Ascending aorta (tissue), 2 donors: ENCODE measurements at places on chromosomes 16 and 17. TPM values are rescaled to one million over a fixed set of nuclear protein-coding genes. Genes with fewer than 3 reads are reported as not detected.

DNA sequence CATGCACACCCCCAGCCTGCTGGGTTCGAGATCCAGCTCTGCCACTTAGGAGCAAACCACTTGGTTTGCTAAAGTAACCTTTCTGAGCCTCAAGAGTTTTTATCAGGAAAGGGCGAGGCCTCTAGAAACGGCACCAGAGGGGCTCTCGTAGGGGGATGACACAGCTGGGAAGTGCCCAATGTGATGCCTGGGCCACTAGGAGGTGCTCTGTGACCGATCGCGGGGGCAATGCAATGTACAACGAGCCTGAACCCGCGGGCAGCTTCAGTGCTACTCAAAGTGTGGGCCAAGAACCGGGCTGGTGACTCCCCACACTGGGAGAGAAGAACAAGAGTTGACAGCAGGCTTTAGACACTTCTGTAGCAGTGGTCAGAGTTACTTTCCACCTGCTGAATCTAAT is 9.4 kb downstream of the C16orf89 start:
- no peaks in the 10 kb centered on the region for H3K4me1 ChIP-seq
- no peak overlapping the region for H3K27ac ChIP-seq
- H3K4me3 ChIP-seq: no peak overlapping the region
- no peaks in the 10 kb centered on the region for H3K36me3 ChIP-seq
- no peak for DNase-seq

GRCh38 chr17:67376737-67377487 is at the start of gene PITPNC1:
PITPNC1 (plus strand) TSS chr17:67377281.
- DNase-seq: peak; percentile 49
- H3K4me1 ChIP-seq: no peaks in the 10 kb centered on the region
- peak within 1 kb of the TSS; percentile 88 for H3K27ac ChIP-seq
- no peaks in the 10 kb centered on the region for H3K27me3 ChIP-seq
- H3K36me3 ChIP-seq: no peaks in the 10 kb centered on the region
- peak within 1 kb of the TSS; percentile 94 for H3K4me3 ChIP-seq

GRCh38 chr16:27241658-27242057 is 26.9 kb downstream of the NSMCE1 start:
- no peaks in the 10 kb centered on the region for H3K36me3 ChIP-seq
- H3K27me3 ChIP-seq: no peaks in the 10 kb centered on the region
- peak overlapping the region; percentile 73 for H3K27ac ChIP-seq
- H3K4me1 ChIP-seq: peaks cover 52% of the 10 kb centered on the region

GRCh38 chr17:32520104-32520701 is 33.4 kb downstream of the CDK5R1 start:
- H3K4me3 ChIP-seq: peak overlapping the region; percentile 60
- no peaks in the 10 kb centered on the region for H3K36me3 ChIP-seq
- no peaks in the 10 kb centered on the region for H3K4me1 ChIP-seq
- no peak overlapping the region for H3K27ac ChIP-seq
- no peaks in the 10 kb centered on the region for H3K27me3 ChIP-seq

DNA sequence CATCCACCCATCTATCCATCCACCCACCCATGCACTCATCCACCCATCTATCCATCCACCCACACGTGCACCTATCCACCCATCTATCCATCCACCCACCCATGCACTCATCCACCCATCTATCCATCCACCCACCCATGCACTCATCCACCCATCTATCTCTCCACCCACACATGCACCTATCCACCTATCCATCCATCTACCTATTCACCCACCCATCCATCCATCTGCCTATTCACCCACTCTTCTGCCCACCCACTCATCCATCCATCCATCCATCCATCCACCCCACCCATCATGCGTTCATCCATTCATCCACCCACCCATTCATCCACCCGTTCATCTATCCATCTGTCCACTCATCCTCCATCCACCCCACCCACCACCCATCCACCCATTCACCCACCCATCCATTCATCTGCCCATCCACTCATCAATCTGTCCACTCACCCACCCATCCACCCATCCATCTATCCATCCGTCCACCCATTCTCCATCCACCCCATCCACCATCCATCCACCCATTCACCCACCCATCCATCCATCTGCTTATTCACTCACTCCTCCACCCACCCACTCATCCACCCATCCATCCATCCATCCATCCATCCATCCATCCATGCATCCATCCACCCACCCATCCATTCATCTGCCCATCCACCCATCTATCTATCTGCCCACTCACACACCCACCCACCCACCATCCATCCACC is 35.1 kb upstream of the CBFA2T3 start:
- H3K36me3 ChIP-seq: no peaks in the 10 kb centered on the region
- H3K4me3 ChIP-seq: no peak overlapping the region
- no peak overlapping the region for H3K27ac ChIP-seq
- H3K27me3 ChIP-seq: no peaks in the 10 kb centered on the region
- no peaks in the 10 kb centered on the region for H3K4me1 ChIP-seq
- DNase-seq: no peak

- no peak for DNase-seq
- no peak overlapping the region for H3K27ac ChIP-seq
- no peaks in the 10 kb centered on the region for H3K36me3 ChIP-seq
- no peaks in the 10 kb centered on the region for H3K4me1 ChIP-seq
- no peak overlapping the region for H3K4me3 ChIP-seq
- no peaks in the 10 kb centered on the region for H3K27me3 ChIP-seq
These were observed 236.0 kb upstream of the IRX3 start for GRCh38 chr16:54522584-54522983.

- peaks cover 35% of the 10 kb centered on the region for H3K4me1 ChIP-seq
- H3K36me3 ChIP-seq: peaks cover 5% of the 10 kb centered on the region
- H3K4me3 ChIP-seq: peak overlapping the region; percentile 96
- no peak for DNase-seq
These were observed 4.4 kb upstream of the ACTG1 start for GRCh38 chr17:81517009-81517338.

GRCh38 chr17:32323811-32324491 is 18.0 kb downstream of the C17orf75 start:
- H3K27me3 ChIP-seq: no peaks in the 10 kb centered on the region
- DNase-seq: no peak
- no peaks in the 10 kb centered on the region for H3K4me1 ChIP-seq

DNA sequence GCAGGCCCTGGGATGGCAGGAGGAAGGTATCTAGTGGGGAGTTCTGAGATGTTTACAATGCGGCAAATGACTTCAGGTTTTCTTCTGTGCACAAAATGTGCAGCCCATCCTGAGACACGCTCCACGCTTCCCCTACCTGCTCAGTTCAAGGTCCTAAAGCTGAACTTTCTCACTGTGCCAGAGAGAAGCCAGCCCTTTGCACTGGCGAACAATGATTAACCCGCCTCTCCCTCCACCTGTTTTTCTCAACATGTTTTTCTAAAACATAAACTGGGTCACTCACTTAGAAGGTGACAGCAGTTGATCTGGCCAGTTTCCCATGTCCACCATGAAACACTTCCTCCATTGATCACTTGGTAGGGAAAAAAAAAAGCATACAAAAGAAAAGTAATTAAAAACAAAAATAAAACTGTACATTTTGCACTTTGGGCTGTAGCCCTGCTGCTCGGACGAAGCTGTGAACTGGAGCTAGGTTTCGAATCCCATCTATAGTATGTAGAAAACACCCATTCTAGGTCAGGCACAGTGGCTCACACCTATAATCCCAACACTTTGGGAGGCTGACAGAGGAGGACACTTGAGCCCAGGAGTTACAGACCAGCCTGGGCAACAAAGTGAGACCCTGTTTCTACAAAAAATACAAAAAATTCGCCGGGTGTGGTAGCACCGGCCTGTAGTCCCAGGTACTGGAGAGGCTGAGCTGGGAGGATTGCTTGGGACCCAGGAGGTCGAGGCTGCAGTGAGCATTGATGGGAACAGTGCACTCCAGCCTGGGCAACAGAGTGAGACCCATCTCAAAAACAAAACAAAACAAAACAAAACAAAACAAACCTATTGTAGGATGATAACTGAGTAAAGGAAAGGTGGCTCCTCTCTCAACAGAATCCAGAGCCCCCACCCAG is 6.1 kb upstream of the G6PC1 start:
- H3K36me3 ChIP-seq: no peaks in the 10 kb centered on the region
- H3K27me3 ChIP-seq: no peaks in the 10 kb centered on the region
- peak overlapping the region; percentile 47 for H3K27ac ChIP-seq
- H3K4me1 ChIP-seq: peaks cover 40% of the 10 kb centered on the region

Gene RAMP2
- total RNA-seq: 80.5 TPM

Gene EVI2B
- 0.85 TPM for total RNA-seq
